ENCODE measurements at places on chromosomes 3 and 15.

GRCh38 chr3:60651799-60652198, 599.5 kb downstream of the FHIT start:
- DNase-seq, result no peak

- no peak for DNase-seq
Measured at GRCh38 chr3:117567906-117568305, 858.3 kb downstream of the TUSC7 start.

- no peak for DNase-seq
Measured at GRCh38 chr3:48555231-48555948, 1.2 kb downstream of the PFKFB4 start.

GRCh38 chr15:71066983-71067382, 48.3 kb upstream of the THSD4 start:
- DNase-seq, result no peak

DNA sequence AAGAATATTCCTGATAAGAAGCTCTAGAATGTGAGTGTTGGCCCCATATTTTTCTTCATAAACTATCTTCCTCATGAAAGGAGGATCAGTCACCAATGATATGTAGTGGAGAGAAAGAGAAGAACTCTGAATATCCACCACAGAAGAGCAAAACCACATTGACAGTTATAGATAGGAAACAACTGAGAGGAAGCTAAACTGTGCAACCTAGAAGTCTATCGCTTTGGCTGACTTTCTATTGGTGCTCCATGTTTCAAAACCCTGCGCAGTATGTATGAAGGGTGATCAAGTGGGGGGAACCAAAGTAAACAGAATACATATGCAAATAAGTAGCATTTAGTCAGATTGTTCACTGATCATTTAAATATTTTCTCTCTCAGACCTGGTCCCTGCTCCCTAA, 41.0 kb upstream of the ZNF280D start:
- DNase-seq, result no peak

- no peak for DNase-seq
Measured at GRCh38 chr3:63972196-63972595, 51.1 kb downstream of the PSMD6 start.

GRCh38 chr3:178147001-178147400, 389.2 kb upstream of the KCNMB2 start:
- no peak for DNase-seq

DNA sequence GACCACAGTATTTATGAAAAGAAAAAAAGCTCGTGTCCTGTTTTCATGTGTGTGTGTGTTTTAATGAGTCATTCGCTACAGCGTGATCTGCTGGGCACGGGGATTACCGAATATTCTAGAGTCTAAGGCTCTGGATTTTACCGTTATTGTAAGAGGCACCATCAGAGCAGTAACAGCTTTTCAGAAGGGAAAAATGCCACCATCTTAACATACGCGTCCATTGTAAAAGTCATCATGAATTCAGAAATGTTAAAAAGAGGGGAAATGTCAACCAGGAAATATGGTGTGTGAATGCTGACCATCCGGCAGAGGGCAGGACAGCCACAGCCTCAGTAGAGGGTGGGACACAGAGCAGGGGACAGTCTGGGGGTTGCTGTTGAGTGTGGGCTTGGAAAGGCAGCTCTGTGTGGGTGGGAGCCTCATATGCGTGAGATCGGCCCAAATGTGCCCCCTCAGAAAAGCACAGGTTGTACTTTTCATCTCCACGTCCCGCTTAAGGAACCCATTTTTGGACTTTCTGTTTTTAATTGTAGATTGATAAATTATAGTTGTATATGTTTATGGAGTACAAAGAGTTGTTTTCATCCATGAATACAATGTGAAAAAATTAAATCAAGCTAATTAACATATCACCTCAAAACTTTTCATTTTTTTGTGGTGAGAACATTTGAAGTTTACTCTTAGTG, 69.6 kb downstream of the ASB7 start:
- DNase-seq, result no peak

GRCh38 chr3:55352668-55353067, 134.4 kb downstream of the WNT5A start:
- no peak for DNase-seq

- no peak for DNase-seq
Measured at GRCh38 chr15:92527197-92527596, 128.4 kb downstream of the FAM174B start.

DNA sequence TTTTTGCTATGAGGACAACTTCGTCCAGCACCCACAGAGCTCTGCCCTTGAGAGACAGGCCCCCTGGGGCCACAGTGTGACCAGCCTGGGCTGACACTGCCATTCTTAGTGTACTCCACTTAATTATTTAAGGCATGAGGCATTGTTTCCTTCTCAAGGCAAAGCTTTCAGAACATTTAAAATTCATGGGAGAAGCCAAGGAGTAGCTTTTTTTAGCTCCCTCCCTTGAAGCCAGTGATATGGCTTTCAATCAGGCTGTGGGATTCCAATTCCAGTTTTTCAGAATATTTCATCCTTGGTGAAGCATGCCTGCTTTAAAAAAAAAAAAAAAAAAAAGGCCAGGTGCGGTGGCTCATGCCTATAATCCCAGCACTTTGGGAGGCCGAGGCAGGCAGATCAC, 21.3 kb downstream of the HOMER2 start:
- no peak for DNase-seq

GRCh38 chr15:57522148-57522547, 69.6 kb upstream of the MYZAP start:
- no peak for DNase-seq

DNA sequence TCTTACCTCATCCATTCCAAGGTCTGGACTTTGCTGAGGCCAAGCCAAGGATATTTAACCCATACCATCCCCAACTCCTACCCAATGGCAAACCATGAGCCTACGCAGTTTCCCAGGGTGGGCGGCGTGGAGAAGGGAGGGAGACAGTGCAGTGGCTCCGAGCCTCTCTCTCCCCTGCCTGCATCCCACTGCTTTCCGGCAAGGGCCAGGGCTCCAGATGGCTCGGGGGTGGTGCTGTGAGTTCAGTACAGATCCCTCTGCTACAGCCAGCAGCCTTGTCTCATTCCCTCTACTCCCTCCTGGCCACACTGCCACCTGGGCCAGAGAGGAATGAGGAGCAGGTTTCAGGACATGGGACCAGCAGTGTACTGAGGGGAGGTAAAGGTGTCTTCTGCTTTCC, 44.3 kb upstream of the APEH start:
- no peak for DNase-seq

GRCh38 chr15:38050529-38051448, 116.3 kb downstream of the TMCO5A start:
- DNase-seq, result no peak

- no peak for DNase-seq
Measured at GRCh38 chr3:119637679-119638477, 22.5 kb downstream of the POPDC2 start.
